ENCODE measurements at places on chromosomes 3 and 15. TPM values are rescaled to one million over a fixed set of nuclear protein-coding genes. Genes with fewer than 3 reads are reported as not detected.

The TGM4 gene
- not detected for total RNA-seq

The RFTN1 gene
- total RNA-seq, result 126 TPM

The DUOX2 gene
- not detected for total RNA-seq

The ACKR4 gene
- not detected for total RNA-seq

The PCNP gene
- 205 TPM for total RNA-seq

The TMEM212 gene
- total RNA-seq, result not detected

The CKMT1A gene
- not detected for total RNA-seq

The ZNF619 gene
- total RNA-seq, result 9.6 TPM

The ZNF860 gene
- total RNA-seq, result 0.16 TPM

Measured in CD8-positive, alpha-beta memory T cell (primary cell).